AG09319 (cell line): ENCODE measurements at places on chromosomes 13 and 19.
A peak's percentile ranks its signal among the peaks of the same experiment; 100 is the strongest.

- no peak for DNase-seq
Measured at GRCh38 chr13:40163066-40164000, 503.1 kb downstream of the FOXO1 start.

DNA sequence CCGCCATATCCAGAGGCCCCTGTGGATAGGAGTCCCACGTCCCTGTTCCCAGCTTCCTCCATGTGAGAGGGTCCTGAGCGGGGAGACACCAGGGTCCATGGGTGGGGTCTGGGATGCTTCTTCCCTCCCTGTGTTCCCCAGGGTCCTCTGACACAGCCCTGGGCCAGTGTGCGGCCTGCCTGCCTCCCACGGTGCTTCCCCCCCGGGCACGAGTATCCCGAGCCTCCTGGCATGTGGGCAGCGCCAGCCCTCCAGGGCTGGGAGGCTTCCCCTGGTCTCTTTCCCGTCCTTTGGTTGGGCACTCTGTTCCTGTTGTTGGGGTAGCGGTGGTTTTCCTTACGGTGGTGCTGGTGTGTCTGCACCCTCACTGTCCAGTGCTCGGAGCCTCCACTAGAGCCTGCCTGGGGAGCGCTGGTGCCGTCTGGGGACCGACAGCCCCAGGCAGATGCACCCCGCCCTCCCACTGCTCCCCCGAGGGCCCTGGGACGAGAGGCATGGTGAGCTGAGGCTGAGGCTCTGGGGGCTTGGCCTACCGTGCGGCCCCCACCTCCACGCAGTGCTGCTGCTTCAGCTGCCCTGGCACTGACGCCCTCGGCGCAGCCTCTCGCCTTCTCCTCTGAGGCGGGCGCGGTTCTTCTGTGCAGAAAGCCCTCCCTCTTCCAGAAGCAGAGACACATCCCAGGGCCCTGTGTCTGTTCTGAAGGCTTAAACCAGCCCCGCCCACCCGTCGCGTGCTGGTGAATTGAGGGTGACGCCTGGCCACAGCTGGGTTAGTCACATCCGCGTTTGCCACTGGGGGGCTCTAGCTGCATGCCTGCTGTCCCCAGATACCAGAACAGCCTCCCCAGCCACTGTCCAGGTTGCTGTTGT, 27.9 kb downstream of the PLEKHJ1 start:
- DNase-seq = peak; percentile 49

GRCh38 chr13:22107549-22107948, 436.7 kb downstream of the FGF9 start:
- DNase-seq = no peak

- no peak for DNase-seq
Measured at GRCh38 chr13:44690376-44690775, 114.2 kb upstream of the TSC22D1 start.

- DNase-seq = no peak
Measured at GRCh38 chr19:49229416-49229815, 71.8 kb downstream of the TRPM4 start.

GRCh38 chr13:33257841-33258807, 27.4 kb downstream of the STARD13 start:
- peak; percentile 91 for DNase-seq

DNA sequence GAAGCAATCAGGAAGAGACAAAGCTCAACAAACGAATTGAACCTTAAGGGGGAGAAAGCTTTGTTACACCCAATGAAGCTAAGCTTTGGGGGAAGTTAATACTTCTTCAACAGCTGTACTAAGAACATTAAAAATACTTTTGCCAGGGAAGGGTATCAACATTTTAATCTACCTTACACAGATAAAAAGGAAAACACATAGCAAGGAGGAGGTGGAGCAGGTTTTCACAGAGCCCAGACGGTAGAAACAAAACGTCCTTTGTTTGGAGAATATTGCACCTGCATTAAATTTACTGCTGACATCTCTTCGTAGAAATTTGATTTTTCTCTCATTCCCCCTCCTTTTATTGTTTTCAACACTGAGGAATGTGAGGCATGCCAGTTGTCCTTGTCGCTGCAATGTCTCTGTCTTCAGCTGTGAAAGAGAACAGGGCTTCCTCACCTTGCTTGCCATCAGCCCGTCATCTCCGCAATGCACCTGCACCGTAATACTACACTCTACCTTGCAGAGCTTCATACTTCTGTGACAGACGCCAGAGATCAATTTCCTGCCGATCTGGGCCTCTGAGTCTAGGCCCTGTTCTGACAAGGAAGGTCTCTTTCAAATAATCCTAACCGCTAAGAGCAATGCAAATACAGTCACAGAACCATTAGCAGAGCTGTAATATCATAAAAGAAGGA, 270.8 kb downstream of the SPRY2 start:
- no peak for DNase-seq

- DNase-seq = no peak
Measured at GRCh38 chr13:20938302-20938701, 35.8 kb upstream of the XPO4 start.

- DNase-seq = no peak
Measured at GRCh38 chr13:57123681-57124080, 17.0 kb upstream of the PRR20A start.

GRCh38 chr19:52226652-52227051, 36.8 kb downstream of the PPP2R1A start:
- DNase-seq = no peak

DNA sequence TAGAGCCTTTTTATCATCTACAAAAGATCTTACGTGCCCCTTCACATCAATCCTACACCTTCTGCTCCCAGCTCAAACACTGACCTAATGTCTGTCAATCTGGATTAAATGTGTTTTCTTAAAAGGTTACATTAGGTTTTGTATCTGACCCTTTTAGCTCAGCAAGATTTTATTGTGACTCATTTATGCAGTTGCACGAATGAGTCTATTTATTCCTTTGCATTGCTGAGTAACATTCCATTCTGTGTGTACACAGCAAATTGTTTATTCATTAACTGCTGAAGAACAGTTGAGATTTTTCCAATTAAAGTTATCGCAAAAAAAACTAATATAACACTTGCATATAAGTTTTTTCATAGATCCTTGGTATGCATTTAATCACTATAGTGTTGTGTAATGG, 253.9 kb upstream of the GPC6 start:
- DNase-seq = no peak

DNA sequence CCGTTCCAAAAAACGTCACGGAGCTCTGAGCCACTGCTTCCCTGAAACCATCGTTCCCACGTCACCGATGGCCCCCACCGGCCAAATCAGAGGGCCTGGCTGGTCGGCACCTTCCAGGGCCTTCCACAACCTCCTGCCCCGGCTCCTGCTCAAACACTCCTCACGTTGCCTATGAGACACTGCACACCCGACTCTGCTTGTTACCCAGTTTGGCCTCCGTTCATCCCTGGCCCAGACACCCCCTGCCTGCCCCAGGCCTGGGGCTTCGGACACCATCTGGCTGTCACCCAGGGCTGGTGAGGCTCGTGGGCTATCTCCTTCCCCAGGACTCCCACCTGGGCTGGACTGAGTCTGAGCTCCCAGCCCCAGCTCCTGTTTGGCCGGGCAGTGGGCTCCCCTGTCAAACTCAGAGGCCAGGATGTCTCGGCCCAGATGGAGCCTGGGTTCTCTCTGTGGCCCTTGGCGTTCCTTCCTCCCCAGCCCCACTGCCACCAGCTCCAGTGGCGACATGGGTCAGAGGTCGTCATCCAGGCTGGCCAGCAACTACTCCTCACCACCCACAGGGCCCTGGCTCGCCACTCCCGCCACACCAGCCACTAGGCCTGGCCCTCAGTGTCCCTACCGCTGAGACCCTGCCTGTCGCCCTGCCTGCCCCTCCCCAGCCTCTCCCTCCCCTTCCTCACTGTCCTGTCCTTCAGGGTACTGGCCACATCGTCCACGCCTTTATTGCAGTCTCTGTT, 17.7 kb downstream of the CERS1 start:
- no peak for DNase-seq

DNA sequence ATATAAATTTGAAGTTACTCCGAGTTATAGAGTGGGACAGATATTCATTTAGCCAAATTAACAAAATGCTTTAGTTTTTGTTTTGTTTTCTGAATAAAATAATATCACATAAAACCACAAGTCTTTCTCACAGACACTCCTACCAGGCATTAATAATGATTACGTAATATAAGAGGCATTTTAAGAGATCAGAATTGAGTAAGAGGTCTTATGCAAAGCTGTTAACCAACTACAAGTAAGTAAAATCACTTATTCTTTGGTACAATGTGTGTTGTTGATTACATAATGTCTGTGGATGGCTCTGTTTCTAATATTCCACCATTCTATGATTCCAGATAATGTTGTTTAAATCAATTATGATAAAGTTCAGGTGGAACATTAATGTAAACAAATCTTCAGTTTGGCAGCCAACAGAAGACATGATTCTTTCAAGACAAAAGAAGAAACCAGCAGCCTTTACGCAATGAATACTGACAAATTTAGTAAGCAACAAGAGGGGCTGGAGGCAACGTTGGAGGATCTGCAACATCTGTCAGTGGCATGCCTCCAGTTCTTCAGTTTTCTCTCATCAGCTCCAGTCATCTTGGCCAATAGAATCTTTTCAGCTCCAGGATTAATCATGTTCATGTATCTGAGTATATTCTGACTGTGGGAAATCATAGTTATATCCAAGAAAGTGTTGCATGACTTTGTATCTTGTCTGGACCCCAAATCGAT, 403.8 kb downstream of the SLITRK5 start:
- DNase-seq = peak; percentile 23

DNA sequence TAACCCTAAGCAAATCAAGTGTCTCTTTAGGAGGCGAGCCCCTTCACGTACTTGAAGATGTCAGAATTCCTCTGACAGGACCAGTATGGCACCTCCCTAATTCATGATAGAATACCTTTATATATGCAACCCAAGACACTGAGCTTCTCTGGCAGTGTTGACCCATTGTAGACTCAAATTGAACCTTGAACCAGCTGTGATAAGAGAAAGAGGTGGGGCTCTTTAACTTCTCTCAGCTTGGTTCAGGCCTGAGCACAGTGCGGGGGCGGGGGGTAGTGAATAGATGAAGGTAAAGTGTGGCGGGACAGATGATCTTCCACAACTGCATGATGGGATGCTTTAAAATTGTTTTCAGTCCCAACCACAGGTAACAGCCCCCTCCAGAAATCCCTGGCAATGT, 12.1 kb downstream of the MBNL2 start:
- no peak for DNase-seq

GRCh38 chr19:54458648-54459281, 4.8 kb downstream of the LENG9 start:
- no peak for DNase-seq

- no peak for DNase-seq
Measured at GRCh38 chr13:78215458-78216108, 297.0 kb upstream of the EDNRB start.

DNA sequence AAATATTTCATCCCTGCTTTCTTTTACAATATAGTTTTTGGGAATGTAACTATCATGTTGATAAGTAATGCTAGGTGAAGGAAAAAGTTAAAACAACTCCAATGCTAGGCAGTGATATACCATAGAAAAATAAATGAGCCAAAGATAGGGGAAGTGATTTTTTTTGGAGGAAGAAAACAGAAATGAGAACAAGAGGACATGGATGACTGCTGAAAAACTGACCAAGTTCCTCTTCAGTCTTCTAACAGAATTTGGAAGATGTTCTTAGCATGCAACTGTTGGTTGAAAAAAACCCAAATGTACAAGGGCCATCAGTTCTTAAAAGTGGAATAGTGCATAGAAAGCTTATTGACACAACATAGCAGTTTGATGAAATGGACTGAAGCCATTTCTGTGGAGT, 262.5 kb upstream of the STARD13 start:
- DNase-seq = no peak

DNA sequence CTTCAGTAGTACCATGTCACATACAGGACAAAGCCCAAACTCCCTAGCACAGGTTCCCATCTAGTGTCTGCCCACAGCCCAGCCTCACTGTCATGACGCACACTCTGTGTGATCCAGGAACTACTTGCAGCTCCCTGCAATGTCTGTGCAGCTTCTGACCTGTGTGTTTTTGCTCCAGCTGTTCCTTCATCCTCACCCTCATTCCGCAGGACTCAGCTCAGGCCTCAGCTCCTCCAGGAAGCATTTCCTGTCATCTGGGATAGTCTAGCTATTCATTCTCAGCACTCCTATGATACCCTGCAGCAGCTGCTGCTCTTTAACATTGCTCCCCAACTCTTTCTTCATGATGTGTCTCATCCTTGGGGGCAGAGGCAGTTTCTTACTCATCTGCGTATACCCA, 56.1 kb downstream of the ENOX1 start:
- no peak for DNase-seq

DNA sequence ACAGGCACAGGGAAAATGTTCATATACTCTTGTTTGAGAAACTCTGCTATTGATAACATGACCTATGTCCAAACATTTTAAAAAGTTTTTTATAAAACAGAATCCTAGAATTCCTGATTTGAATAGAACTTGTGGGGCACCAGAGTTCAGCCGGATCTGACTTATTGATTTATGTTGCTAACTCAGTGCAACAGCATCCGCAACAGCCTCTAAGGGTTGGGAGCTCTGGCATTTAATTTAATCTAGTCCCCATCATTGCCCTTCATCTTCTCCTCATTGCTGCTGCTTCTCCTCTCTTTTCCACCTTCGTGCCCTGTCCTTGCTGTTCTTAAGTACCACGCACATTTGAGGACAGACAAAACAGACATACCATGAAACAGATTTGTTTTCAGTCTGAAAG, 214.5 kb downstream of the FGF14 start:
- DNase-seq = no peak

DNA sequence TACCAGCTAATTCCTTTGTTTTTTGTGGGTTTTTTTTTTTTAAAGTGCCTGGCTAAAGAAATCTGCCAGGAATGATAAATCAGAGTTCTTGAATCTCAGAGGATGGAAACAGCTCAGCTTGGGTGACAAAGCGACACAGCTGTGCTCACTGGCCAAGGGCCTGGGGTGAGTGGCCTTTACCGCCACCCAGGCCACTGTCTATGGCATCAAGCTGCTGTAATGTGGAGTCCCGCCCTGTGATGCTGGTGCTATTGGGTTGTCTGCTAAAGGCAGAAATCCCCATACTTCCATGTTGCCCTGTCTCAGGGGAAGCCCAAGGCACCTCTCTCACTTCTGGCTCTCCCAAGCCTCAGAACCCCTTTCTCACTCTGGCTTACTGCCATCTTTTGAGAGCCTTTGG, 82.6 kb upstream of the FARP1 start:
- no peak for DNase-seq

DNA sequence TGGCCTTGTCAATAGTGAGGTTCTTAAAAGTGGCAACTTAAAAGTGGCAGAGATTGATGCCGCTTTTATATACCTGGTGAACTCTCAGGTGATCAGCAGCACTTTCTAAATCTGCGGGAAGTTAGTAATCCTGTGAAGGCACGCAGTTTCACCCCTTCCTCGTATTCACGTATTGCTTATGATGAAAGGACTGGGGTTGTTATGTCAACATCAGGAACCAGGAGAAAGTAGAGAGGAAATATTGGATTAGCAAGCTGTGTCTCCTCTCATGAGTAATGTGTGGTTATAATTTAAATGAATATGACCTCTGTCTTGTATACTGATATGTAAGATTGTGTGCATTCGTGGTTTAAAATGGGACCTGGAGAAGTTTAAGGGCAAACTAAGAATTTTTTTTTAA, 544.6 kb downstream of the SLITRK6 start:
- no peak for DNase-seq
